Activated gamma-delta T cell treated with Interleukin-2 at 50 U/mL for 16 hours (primary cell): ENCODE measurements at places on chromosomes 1 and 21.

- no peak for DNase-seq
Measured at GRCh38 chr1:178628637-178629251, 96.3 kb upstream of the RALGPS2 start.

DNA sequence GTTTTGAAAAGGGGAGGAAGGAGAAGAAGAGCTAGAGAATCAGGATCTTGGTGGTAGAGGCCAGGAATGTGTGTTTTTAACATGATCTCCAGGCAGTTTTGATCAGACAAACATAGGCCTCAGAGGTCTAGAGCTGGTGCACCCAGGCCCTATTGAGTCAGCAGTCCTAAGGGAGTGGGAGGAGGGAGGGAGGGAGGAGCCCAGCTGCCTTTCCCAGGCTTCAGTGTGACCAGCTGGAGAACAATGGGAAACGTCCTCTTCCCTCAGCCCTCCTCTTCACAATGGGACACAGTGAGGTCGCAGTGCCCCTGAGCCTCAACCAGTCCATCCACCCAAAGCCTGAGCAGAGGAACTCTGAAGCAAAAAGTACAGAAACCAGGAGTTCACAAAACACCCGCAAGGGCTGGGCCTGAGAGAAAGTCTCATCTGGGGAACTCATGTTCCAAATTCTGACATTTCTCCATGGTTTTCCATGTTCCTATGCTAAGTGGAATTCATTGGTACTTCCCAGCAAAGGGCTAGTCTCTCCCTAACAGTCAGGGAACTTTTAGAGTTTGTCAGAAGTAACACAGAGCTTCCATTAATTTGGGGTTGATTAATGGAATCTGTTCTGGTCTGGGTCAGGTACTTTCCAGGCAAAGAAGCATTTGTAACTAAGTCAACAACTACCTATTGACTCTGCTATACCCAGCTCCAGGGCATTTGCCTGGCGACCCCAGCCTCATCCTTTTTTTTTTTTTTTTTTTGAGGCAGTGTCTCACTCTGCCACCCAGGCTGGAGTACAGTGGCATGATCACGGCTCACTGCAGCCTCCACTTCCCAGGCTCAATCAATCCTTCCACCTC lies 37.5 kb downstream of the ELAPOR1 start:
- no peak for DNase-seq

DNA sequence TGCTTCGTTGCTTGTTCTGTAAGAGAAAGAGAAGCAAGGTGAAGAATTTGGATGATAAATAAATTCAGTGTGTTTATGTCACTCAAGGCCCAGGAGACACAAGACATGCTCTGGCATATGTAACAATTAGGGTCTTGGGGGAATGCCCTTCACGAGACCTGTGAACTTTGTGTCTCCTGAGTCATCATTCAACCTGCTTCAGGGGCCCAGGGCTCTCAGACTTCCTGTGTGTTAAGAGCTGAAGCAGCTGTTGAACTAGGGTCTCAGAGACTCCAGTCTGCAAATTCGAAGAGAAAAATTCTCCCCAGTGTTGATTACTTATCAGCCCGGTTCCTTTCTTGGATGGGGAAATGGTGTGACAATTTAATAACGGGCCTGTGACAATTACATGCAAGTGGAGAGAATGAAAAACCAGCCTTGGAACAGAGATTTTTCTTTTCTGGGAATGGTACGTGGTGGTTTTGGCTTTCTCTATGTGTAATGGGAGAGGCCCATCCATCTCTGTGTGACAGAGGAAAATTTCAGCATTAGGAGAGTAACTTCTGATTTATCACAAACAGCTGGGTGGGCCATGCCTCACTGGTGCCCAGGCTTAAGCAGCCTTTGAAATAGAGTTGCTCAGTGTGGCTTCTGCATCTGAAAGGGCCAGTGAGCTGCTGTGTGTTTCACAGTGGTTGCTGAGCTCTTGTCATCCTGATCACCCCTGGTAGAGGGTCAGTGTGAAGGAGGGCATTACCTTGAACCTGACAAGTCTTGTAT lies 22.4 kb downstream of the HUNK start:
- no peak for DNase-seq

GRCh38 chr1:99781798-99782197 lies 15.4 kb upstream of the FRRS1 start:
- no peak for DNase-seq

DNA sequence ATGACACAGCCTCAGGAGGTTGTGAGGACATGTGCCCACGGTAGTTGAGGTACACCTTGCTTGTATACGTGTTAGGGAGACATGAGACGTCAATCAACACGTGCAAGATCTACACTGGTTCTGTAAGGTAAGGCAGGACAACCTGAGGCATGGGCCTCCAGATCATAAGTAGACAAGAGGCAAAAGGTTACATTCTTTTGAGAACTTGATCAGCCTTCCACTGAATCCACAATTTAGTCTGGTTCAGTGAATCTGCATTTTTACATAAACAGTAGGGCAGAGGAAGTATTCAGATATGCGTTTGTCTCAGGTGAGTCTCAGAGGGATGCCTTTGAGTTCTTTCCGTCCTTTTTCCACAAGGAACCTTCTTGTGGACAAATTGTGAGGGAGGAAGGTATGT lies 348.9 kb downstream of the ASTN1 start:
- no peak for DNase-seq

GRCh38 chr1:54934869-54935268 lies 45.6 kb upstream of the TMEM61 start:
- no peak for DNase-seq

DNA sequence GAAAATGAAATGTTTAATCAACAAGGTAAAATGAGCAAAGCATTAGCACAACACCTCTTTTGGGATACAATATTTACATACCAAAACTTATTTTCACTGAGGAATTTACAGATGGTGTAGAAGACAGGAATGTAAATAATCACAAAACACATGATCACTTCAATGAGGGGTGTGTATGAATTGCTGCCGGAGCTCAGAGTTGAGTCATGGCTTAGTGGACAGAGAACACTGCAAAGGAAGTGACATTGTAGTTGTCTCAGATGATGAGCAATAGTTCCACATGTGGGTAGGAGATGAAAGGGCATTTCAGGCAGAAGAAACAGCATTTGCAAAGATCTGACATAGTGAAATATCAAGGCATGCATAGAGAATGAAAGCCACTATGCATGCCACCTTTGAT lies 5.6 kb upstream of the KPRP start:
- no peak for DNase-seq

DNA sequence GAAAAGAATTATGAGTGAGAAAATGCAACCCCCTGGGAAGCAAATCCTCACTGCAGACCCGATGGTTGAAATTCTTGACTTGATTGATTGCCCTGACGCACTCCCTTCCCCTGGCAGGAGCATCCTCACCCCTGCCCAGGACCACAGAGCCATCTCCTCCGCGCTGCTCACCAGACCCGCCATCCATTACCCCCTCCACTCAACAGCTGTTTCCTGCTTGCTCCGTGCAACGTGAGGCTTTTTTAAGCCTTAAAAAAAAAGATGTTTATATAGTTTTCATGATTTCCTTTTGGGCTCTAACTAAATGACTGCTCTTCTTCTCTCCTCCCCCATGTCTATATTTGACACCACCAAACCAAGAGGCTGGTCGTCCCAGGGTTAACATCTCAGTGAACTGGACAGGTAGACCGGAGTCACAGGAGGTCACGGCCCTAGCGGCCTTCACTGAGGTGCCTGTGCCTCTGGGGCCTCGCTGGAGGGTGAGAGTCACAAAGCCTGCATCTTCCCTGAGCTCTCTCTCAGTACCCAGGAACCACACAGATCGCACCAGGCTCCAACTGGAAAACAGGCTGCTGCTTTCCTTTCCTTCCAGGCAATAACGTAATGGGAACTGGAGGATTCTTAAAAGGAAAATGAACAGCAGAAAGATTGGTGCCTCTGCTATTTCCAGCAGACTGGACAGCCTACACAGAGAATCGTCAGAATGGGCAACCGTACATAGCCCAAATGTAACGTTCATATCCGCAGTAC lies 49.8 kb downstream of the ZBTB18 start:
- DNase-seq: no peak

GRCh38 chr1:50105433-50105832 lies 3.3 kb upstream of the ELAVL4 start:
- no peak for DNase-seq

- DNase-seq: no peak
Measured at GRCh38 chr1:203057911-203058675, 27.7 kb downstream of the MYOG start.

DNA sequence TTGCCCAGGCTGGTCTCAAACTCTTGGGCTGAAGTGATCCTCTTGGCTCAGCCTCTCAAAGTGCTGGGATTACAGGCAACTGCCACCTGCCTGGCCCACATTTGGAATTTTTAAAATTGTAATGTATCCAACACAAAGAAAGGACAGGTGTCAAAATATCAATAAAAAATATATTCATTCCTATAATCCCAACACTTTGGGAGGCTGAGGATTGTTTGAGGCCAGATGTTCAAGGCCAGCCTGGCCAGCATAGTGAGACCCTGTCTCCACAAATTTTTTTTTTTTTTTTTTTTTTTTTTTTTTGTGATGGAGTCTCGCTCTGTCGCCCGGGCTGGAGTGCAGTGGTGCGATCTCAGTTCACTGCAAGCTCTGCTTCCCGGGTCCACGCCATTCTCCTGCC lies 10.0 kb downstream of the HES2 start:
- no peak for DNase-seq

DNA sequence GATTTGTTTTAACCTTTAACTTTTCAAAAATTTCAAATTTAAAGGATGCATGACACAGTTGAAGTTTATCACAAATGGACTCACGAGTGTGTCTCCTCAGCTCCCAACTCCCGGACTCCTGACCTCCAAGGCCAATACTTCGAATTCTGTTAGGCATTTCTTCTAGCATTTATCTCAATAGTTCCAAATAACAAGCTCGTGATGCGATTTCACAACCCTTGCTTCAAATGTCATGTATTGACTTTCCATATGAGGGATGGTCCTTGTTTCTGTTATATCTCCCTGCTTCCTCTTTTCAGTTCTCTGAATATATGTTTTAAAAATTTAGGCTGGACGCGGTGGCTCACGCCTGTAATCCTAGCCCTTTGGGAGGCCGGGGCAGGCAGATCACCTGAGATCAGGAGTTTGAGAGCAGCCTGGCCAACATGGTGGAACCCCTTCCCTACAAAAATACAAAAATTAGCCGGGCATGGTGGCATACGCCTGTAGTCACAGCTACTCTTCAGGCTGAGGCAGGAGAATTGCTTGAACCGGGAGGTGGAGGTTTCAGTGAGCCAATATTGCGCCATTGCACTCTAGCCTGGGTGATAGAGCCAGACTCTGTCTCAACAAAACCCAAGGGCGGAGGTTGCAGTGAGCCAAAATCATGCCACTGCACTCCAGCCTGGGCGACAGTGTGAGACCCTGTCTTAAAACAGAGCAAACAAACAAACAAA lies 52.0 kb upstream of the TINAGL1 start:
- no peak for DNase-seq

DNA sequence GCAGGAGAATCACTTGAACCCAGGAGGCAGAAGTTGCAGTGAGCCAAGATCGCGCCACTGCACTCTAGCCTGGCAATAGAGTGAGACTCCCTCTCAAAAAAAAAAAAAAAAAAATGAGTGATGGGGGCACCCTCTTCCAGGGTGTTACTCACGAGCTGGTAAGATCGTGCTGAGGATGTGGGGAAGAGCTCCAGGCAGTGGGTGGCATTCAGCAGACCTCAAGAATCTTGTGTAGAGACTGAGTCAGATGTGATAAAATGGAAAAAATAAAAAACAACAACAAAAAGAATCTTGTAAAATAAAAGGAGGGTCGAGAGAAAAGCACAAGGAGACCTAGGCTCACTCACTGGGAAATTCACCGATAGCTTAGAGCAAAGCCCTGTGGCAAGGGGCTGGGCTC lies 38.5 kb downstream of the EPHA2 start:
- DNase-seq: no peak

DNA sequence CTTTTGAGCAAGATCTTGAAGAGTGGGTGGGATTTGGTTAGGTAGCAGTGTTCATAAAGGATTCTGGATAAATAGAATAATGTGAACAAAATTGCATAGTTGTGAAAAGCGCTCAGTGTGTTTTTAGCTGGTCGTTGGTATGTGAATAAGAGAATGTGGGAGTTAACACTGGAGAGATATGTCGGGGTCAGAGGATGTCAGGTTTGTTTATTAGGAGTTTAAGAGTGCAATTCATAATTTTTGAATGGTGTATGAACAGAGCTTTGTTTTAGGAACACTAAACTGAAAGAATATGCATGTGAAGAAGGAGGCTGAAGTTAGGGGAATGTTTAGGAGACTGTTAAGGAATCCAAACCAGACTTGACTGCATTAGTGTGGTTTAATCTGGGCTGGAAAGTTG lies 9.4 kb downstream of the USP16 start:
- no peak for DNase-seq

- DNase-seq: no peak
Measured at GRCh38 chr21:32975811-32976431, 49.8 kb upstream of the OLIG2 start.

DNA sequence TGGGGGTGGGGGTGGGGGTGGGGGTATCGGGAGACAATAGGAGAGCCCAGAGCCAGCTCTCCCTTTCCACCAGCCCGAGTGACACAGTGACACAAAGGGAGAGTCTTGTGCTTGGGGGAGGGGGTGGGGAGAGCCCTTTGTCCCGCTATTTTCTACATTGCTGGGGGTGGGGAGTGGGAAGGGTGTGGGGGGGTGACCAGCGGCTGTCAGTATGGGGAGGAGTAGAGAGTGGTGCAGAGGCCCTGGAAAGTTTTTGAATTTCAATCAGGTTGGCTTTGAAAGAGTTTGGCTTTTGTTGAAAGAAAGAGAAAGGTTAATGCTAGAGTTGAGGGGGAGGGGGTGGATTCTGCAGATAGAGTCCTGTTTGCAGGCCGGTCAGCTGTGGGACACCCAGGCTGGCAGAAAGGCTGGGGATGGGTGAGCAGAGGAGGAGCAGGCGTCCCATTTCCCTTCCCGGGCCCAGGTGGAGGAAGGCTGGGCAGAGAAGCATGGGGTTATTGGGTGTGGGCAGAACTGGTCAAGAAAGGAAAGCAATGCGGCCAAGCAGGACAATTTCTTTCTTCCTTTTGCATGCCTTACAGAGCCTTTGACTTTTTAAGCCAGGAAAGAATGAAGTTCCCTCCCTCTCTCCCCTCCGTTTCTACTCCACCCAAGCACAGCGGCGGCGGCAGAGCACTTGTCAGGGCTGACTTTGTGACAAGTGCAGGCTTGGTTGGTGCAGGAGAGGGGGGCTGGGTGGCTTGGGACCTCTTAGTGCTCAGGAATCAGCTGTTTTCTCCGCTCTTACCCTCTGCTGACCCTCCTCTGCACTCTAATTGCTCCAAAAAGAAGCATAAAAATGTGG lies 96.2 kb downstream of the RNF220 start:
- no peak for DNase-seq
